SIG-M5 (cell line): ENCODE measurements at places on chromosomes 6 and 20.

DNA sequence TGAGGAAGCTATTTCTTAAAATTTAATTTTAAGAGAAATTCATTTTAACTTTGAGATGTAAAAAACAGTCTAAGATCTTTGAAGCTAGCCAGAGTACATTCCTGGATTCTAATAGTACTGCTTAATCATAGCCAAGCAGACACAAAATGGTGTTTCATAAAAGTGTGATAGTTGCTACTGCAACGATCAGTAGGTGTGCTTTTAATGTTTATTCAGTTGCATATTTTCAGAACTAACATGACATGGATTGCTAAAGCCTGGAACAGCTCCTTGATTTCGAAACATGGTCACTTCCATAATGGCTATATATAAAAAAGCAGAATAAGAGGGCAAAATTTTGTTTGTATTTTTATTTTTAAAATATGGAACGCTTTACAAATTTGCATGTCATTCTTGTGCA lies 35.5 kb downstream of the SESN1 start:
- DNase-seq: no peak

DNA sequence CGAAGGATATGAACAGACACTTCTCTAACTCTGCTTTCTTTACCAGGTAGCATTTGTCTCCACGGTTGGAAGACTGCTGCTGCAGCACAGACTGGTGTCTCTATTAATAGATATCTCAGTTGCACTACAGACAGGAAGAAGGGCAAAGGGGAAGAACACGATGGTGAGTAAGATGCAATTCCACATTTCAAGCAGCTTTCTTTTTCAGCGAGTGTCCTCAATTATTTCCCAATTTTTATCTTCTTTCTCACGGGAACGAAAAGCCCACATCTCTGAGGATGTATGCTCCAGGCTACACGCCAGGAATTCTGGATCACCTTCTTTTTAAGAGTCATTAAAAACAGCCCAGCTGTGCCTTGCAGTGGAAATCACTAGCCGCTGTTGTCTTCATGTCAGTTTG lies 311.6 kb upstream of the ECI2 start:
- no peak for DNase-seq

DNA sequence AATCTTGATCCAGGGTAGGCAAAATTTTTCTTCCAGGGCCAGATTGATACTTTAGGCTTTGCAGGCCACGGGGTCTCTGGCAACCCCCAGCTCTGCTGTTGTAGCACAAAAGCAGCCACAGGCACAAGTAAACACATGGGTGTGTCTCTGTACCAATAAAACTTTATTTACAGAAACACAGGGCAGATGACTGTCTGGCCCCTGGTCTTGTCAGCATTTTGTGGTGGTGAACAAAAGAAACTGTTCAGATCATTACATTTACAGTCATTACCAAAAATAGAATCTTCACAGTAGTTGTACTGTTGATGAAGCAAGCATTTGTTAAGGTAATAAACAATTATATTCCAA lies 45.0 kb upstream of the KIF25 start:
- DNase-seq: no peak

DNA sequence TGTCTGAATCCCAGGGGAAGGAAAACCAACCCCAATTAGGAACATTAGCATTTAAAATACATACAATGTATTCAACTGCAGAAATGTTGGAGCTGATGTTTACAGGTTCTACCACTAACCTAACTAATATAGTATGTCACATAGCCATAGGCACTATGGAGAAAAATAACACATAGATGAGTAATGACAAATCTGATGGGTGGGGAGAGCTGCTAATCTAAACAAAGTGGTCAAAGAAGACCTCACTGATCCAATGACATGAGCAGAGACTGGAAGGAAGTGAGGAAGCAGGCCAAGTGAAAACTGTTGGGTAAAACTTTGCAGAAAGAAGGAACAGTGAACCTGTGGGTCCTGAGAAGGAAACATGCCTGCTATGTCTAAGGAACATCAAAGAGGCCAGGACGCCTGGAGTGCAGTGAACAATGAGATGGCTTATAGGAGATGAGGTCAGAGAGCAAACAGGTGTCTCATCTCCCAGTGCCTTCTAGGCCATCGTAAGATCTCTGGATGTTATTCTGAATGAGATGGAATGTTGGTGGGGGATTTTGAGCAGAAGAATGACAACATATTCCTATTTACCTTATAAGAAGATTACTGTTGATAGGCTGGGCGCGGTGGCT lies 135.7 kb downstream of the ALDH8A1 start:
- DNase-seq: no peak

DNA sequence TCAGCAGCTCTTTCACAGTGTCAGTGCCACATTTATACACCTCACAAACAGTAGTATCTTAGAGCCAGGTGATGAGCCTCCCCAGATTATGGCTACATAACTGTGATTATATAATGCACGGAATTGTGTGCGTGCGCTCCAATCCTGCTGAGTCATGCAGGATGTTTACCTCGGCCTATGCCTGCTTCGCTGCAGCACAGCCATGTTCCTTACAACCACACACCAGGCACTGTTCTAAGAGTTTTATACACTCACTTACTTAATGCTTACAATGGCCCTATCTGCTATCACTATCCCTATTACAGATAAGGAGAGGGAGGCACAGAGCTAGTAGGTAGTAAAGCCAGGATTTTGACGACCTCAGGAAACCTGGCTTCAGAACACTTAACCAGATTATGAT lies 7.3 kb downstream of the ZKSCAN3 start:
- no peak for DNase-seq

GRCh38 chr20:51315390-51315789 lies 227.1 kb downstream of the NFATC2 start:
- no peak for DNase-seq

DNA sequence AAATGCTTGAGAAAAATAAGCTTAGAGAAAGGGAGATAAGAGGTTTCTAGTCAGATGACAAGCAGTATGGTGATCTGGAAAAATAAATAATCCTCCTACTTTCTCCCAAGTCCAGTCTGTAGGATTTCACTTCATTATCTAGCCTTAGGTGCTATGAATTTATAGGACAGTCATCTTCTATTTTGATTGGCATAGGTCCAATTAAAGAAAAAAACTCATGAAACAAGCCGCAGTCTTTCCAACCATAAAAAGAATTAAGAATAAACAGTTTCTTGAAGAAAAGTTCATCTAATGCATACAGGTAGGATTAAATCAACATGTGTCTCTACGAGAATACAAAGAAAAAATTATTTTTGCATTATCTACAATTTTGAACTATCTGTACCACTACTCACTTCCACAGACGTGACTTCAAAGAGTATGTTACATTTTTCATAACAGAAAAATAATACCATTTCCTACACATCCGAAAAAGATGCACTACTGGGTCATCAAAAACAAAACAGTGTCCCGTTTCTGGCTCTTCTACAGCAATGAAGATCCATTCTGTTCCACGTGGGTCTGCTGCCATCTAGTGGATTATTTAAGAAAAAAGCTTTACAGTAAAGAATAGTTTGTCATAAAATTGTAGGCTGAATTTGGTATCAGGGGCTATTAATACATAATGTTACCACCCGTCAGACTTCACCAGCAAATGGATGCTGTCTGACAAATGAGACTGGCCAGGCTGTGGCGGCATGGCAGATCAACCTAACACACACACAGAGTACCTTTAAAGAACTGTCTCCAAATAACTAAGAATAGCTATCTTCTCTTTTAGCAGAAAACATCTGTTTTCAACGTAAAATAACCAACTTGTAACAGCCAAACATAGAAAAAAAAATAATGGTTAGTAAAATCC lies 28.9 kb downstream of the STX7 start:
- DNase-seq: no peak

DNA sequence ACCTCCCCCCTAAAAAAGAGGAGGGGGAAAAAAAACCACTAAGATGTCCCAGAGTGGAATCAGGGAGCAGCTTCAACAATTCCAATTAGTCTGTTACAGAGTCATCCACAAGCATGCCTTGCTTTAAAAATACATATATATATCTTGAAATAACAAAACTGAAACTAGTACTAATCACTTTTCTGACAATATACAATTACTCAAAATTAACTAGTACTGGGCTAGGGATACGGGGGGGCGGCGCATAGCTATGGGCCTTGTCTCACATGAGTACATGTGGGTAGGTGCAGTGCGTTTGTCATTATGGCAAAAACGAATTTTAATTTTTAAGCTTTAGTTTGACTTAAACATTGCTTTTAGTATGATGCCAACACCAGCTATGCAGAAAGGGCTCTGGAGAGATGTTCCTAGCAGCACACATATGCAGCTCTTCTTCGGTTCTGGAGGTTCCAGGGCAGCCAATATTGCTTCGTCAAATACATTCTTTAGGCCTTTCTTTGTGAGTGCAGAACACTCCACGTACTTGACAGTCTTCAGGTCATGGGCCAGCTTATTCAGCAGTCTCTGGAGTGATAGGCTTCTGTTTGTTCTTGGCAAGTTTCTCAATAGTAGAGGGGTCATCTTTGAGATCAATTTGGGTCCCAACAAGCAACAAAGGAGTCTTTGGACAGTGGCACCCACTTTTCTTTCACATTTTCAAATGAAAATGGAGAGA lies 38.8 kb downstream of the ITCH start:
- DNase-seq: no peak

GRCh38 chr6:7587631-7588100 lies 2.3 kb upstream of the SNRNP48 start:
- no peak for DNase-seq

GRCh38 chr6:106141441-106142237 lies 55.5 kb downstream of the PRDM1 start:
- no peak for DNase-seq

- no peak for DNase-seq
Observed at GRCh38 chr6:170129691-170130171, 161.1 kb downstream of the DLL1 start.

DNA sequence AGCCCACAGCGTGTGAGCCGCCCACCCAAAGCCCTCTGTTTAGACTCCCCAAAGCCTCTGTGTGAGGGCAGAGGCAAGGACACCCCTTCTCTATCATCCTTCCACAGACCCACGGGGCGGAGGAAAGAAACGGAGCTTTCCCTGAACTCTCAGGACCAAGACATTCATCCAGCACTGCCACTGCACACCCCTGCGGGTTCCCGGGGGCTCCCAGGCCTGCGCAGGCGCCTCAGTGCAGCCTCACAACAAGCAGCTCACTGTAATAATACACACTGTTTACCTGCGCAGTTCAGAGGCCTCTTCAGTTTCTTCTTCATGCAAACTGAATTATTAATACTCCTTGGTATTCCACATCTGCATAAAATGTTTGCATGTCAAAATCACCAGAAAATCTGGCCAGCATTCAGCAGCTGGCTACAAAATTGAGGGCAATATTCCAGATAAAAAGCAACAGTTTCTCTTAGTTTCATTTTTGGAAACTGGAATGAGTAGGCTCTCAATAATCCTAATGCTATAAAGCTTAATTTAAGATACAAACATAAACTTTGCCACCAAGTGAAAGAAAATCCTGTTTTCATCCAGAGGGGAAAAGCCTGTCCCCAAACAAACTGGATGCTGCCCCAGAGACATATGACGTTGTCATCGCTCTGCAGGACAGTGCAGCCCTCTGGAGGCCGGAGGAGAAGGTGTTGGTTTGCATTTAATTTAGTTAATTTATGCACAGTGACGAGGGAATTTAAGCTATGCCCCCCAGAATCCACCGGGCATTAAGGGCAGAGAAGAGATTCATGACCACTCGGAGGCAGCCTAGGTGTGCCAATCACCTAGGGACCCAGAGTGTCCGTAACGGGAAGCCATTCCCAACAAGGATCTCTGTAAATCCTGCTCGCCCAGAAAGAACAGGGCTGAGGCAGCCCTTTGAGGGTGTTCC lies 45.3 kb downstream of the NINL start:
- DNase-seq: no peak

- DNase-seq: no peak
Observed at GRCh38 chr6:127637830-127638409, 60.9 kb downstream of the C6orf58 start.

DNA sequence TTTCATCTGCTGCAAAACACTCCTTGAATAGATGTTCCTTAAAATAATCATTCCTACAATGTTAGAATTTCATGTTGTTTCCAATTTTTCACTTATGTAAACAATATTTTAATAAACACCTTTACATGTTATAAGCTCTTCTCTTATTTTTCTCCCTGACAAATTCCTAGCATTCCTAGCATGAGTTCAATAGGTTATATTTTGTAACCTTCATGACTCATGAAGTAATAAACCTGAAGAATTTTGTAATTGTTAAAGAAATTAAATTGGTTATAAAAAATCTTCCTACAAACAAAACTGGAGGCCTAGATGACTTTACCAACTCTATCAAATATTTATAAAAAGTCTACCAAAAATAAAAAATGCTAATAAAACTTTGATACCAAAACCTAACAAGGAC lies 66.3 kb downstream of the NT5E start:
- no peak for DNase-seq

GRCh38 chr20:61173961-61174725 lies 77.9 kb upstream of the CDH4 start:
- DNase-seq: no peak

GRCh38 chr6:127298475-127298874 lies 31.8 kb downstream of the RNF146 start:
- no peak for DNase-seq

- no peak for DNase-seq
Observed at GRCh38 chr6:87151781-87152525, 3.4 kb upstream of the ZNF292 start.

DNA sequence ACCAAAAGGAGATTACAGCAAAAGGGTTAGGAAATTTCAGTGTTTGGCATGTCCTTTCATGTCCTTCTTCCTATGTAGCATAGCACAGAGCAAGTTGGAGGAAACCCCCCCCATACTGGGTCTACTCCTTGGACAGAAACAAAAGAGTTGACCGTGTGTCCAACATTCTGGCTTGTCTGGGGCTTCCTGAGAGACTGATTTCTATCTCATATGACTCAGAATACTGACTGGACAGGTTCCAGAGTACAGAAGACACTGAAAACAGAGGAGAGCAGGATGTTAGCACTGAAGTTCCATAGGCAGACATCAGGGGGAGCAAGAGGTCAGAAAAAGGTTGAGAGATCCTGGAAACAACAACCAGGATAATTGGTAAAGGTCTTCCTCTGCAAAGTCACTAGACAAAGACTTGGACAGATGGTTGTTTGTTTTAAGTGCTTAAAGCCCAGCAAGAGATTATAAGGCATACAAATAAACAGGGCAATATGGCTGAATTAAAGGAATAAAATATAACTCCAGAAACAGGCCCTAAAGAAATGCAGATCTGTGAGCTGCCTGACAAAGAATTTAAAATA lies 48.4 kb downstream of the USP49 start:
- no peak for DNase-seq

GRCh38 chr6:155317186-155317585 lies 2.9 kb upstream of the TFB1M start:
- DNase-seq: no peak

GRCh38 chr6:491233-491632 lies 99.7 kb downstream of the IRF4 start:
- DNase-seq: no peak

- DNase-seq: no peak
Observed at GRCh38 chr20:37567331-37567665, 39.6 kb upstream of the BLCAP start.

GRCh38 chr6:64013011-64013410 lies 377.4 kb downstream of the PHF3 start:
- DNase-seq: no peak
